ENCODE measurements at places on chromosomes 1 and 21.
A peak's percentile ranks its signal among the peaks of the same experiment; 100 is the strongest.

GRCh38 chr1:200226268-200226968, 183.4 kb downstream of the ZNF281 start:
- DNase-seq = no peak

GRCh38 chr1:2627746-2628145, 5.1 kb downstream of the MMEL1 start:
- no peak for DNase-seq

GRCh38 chr1:205211169-205211838, at the start of gene DSTYK:
Gene DSTYK, minus strand, starts transcription at chr1:205211702. Its CDS starts 167 bp downstream, at chr1:205211535.
- DNase-seq = peak; percentile 88

- DNase-seq = no peak
Measured at GRCh38 chr1:228340686-228341449, 65.8 kb downstream of the TRIM11 start.

DNA sequence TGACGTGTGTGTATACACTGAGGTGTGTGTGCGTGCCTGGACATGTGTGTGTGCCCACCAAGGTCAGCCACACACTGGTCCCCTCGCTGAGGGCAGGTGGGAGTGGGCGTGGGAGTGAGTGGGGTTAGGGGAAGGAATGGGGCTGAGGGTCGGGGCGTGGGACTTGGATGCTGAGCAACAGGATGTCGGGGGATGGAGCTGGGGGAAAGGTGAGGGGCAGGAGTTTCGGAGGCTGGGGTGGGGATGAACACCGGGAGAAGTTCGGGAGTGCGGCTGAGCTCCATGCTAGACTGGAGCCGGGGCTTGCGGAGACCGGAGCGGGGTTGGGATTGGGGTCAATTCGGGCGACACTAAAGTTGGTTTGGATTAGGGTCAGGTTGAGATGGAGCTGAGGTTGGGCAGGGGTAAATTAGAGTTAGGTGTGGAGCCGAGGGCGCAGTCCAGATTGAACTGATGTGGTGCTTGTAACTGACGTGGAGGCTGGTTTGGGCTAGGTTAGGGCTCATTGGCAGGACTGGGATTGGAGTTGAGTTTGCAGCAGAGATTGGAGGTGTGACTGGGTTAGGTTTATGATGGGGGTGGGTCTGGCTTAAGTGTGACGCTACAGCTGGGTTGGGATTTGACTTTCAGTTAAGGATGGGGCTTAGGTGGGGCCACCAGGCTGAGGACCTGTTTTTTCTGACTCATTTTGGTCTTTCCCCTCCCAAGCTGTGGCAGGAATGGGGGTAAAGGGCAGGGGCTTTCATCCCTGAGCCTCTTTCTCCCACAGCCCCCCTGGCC, 3.3 kb upstream of the GUCA2A start:
- no peak for DNase-seq

GRCh38 chr1:4657960-4658541, 3.6 kb downstream of the AJAP1 start:
- DNase-seq = no peak

GRCh38 chr1:36864823-36865601, 169.3 kb downstream of the GRIK3 start:
- no peak for DNase-seq

DNA sequence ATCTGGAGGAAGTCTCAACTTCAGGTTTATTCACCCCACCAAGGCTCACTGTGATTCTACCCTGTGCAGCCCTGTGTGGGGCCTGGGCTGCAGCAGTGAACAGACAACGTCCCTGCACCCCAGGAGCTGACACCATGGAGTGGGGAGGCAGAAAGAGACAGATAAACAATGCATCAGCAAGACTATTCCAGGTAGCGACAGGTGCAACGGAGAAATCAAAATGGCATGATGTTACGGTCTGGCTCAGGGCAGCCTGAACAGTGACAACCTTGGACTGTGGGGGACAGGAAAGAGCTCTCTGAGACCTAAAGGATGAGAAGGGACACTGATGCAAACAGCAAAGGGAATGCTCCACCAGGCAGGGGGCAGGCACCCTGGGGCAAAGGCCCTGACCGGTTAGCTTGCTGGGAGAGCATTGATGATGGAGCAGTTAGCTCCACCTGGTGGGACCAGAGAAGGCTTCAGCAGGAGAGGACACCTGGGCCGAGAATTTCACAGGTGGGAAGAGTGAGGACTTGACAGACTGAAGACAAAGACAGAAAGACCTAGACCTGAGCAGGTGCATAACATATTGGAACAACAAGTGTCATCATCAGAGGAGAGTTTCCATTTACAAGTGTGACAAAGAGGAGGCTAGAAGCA, 589.9 kb downstream of the MATN1 start:
- no peak for DNase-seq

DNA sequence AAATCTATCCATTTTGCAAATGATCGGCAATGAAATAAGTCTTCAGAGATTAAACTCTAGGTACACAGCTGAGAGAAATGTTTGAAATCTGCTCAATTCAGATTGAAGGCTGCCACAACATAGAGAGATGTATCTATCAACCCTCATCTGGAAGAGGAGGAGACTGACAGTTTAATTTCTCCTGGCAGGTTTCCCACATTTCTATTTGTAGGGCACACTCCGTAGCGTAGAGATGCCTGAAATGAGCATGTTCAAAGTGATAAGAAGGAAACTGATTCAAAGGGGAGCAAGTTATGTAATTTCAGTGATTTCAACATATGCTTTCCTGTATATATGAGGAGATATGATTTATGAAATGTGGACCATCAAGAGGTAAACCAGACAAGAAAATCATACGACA, 44.1 kb downstream of the NIBAN1 start:
- DNase-seq = no peak

DNA sequence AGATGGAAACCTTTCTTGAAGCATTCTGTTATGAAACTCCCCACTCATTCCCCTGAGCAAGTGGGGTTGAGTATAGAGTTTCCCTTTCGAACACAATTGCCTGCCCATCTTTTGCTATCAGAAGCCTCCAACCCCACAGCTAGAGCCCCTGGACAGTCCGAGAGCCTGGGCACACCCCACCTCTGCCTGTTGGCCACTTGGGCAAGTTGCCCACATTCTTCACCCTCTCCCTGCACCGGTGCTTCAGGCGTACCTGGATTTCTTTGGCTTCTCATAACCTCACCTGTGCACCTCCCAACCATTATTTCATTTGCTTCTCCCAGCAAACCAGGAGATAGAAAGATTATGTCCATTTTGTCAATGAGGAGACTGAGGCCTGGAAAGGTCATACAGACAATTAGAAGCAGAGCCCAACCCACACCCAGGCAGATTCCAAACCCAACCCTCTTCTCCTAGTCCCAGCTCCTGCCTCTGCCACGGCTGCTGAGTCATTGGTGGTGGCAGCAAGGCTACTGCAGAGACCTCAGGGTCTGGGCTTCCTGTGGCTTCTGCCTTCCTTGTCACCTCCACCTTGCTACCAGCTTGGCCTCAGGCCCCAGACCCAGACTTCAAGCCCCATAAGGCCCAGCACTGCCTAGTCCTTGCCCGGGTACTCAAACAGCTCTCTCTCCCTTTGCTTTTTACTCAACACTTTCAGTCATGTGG, 118.7 kb upstream of the ZBTB40 start:
- no peak for DNase-seq

DNA sequence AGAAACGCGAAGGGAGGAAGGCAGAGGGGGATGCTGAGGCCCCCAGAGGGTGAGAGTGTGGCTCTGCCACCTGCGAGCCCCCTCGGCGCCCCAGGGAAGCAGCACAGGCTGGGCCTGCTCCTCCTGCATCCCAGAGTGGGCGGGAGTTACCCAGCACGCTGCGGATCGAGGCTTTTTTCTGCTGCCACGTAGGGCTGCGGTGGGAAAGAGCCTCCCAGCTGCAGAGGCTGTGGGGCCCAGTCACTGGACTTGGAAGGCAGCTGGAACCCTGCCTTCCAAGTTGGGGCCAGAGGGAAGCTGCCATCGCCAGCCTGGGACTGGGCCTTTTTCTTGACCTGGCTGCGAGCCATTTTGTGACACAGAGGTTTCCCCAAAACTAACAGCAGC, 2.3 kb upstream of the GRIK3 start:
- no peak for DNase-seq

- DNase-seq = no peak
Measured at GRCh38 chr21:38948377-38949069, 142.8 kb downstream of the ETS2 start.

GRCh38 chr1:22038036-22038435, 14.5 kb upstream of the CDC42 start:
- DNase-seq = no peak

DNA sequence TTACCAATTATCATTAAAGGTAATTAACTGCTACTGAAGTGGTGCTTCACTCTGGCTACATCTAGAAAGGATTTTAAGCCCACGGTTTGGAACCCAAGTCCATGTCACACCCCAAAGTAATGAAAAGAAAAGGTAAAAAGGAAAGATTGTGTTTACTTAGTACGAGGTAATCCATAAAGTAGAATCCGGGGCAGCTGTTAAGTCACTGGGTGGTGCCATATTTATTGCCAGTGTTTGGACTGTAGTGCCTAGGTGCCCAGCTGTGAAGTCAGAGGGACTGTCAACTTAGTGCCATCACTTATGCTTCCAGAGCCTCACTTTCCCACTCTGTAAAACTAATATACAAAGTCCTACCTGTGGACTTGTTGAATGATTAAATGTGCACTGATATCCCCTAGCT, 52.2 kb upstream of the GRHL3 start:
- DNase-seq = no peak

GRCh38 chr1:236308827-236309226, 27.1 kb upstream of the ERO1B start:
- DNase-seq = no peak

DNA sequence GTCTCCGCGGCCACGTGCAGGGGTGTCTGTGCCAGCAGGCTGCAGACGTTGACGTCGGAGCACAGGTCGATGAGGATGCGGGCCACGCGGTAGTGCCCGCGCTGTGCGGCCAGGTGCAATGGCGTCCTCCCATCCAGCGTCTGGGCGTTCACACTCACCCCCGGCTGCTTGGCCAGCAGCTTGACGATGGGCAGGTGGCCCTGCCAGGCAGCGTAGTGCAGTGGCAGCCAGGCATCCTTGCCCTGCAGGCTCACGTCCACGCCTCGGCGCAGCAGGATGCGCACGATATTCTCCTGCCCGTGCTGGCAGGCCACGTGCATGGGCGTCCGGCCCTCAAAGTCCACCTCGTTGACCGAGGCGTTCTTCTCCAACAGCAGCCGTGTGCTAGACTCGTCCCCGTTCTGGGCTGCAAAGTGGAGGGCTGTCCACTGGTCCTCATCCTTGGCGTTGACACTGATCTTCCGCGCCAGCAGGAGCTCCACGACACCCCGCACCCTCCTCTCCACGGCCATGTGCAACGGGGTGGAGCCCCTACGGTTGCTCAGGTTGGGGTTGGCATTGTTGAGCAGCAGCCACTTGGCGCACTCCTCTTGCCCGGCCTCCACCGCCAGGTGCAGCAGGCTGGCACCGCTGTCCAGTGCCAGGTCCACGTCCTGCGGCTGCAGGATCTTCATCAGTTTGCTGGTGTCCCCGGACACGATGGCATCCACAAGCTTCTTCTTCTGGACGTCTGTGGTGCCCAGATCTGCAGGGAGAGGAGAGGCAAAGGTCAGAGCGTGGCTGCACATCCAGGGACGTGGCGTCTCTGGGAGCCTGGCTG, 25.4 kb downstream of the RIPK4 start:
- DNase-seq = no peak

DNA sequence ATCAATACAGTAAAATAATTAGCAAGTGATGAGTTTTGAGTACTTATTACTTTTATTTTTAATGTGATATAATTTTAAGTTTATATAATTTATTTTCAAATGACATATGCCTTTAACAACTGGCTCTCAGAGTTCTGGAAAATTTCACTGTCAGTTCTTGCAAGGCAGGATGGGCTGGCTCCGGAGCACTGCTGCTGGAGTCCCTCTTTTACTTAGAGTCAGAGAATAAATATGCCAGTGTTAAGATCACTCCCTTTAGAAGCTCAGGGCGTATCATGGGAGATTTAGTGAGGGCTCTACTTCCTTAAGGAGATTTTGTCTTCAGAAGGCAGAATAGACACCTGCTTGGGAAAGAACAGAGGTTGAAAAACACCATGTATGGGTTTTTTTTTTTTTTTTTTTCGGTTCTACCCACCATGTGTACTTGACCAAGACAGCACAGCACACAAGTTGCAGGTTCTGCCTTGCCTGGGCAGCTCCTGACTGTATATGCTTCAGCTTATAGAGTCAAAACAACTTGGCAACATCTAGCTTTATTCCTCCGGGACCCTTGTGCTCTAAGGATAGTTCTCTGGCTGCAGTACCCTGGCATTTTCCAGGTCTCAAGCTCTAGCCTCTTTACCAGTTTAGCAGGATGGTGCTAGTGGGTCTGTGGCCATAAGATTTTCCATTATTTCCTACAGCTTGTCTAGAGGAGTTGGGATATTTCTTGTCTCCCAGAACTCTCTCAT, 29.7 kb upstream of the FMOD start:
- DNase-seq = no peak

DNA sequence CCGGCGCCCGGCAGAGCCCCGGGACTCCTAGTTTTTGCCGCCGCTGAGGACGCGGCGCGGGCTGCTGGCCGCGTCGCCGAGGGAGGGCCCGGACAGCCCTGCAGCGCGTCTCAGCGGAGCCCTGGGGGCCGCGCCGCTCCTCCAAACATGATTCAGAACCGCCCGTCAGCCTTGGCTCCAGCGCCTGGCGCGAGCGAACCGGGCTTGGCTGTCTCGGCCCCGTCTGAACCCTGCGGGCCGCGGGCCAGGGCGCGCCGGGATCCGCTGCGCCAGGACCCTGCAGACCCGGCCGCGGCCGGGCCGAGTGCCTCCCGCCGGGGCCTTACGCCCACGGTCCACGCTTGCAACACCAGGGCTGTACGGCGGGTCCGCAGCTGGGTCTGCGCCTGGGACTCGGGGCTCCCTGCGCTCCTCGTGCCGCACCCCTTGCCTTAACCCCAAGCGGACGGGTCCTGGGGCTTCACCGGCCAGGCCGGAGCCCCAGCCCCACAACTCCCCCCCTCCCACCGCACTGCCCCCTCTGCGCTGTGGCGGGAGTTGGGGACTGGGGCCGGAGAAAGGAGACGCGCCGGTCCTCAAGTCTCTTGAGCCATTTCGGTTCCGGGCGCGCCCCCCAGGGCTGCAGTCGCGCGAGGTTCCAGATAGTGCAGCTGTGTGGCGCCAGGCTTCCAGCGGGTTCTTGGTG, 48.4 kb upstream of the CD34 start:
- no peak for DNase-seq

DNA sequence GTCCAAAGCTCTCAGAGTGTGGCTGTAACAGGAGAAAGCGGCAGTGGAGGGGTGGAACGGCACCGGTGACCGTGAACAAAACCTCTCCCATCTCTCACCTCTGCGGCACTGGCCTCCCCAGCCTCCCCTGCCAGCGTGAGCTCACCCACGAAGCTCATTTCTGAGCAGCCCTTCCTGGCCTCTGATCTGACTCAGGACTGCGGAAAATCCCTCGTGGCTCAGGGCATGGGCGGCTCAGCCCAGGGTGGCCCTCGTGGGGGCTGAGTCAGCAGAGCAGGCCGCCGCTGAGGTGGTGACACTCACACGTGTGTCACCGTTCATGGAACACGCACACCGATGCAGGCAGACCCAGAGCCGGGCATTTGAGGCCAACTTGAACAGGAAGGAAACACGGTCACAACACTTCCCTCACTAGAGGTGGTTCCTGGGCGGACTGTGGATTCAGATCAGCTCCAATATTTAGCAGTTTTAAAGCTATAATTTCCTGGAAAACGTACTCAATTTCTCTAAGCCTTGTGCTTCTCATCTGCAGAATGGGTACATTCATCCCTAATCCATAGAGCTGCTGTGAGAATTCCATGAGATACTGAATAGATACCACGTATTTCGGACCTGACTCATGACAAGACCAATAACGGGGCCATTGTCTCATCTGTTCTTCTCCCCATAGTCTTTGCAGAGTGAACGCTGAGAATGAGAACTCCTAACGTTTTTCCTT, 115.0 kb upstream of the TMPRSS2 start:
- DNase-seq = no peak
